Activated CD4-positive, CD25-positive, alpha-beta regulatory T cell (primary cell): ENCODE measurements at places on chromosomes 11 and 22.

DNA sequence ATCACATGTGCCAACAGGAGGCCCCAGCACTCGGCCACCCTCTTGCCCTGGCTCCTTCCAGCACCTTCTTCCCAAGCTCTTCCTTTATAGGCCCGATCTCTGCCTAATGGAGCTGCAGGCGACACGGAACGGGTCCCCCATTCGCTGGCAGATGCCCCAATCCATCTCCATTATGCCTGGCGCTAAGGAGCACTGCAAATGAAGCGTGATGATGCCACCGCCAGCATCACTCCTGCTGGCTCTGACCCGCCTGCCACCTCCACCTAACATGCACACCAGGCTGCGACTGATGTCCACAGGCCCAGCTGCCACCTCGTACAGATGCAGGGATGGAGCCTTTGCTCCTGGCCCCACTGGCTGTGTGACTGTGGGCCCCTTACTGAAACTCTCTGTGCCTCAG, 33.5 kb downstream of the ELFN2 start:
- no peak for DNase-seq

DNA sequence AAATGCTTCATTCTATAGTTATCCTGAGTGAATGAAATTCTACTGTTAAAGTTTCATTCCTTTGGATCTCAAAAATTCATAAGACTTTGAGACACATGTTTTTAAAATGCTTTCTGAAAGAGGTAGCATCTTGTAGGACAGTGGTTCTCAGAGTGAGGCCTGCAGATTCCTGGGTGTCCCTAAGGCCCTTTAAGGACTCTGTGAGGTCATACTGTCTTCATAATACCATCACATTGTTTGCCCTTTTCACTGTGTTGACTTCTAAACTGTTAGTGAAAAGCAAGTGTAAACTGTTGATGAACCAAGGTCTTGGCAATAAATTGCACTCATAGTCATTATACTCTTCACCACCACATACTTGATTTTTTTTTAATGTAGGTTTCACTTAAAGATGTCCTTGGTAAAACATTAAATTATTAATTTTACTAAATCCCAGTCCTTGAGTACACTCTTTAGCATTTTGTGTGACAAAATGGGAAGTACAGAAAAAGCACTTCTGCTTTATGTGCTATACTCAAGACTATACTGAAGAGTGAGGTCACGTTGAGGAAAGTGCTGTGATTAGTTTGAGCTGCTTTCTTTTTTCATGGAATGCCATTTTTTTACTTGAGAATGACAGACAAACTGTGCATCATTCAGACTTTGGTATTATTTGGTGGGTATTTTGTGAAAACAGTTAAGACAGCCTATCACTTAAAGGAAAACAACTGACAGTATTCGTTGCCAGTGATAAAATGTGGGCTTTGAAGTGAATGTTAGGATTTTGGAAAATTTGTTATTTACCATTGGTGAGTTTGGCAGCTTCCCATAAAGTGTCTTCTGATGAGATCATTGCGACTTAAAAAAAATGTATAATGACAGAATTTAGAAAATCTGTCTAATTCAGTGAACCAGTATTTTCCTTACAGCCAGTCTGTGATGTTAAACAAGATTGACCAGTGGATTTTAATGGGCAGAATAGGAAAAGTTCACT, 61.1 kb downstream of the SPECC1L start:
- DNase-seq = no peak

GRCh38 chr11:58907780-58908179, 31.5 kb upstream of the GLYATL1 start:
- DNase-seq = no peak

- no peak for DNase-seq
Measured at GRCh38 chr22:22197993-22198402, 46.6 kb upstream of the VPREB1 start.

DNA sequence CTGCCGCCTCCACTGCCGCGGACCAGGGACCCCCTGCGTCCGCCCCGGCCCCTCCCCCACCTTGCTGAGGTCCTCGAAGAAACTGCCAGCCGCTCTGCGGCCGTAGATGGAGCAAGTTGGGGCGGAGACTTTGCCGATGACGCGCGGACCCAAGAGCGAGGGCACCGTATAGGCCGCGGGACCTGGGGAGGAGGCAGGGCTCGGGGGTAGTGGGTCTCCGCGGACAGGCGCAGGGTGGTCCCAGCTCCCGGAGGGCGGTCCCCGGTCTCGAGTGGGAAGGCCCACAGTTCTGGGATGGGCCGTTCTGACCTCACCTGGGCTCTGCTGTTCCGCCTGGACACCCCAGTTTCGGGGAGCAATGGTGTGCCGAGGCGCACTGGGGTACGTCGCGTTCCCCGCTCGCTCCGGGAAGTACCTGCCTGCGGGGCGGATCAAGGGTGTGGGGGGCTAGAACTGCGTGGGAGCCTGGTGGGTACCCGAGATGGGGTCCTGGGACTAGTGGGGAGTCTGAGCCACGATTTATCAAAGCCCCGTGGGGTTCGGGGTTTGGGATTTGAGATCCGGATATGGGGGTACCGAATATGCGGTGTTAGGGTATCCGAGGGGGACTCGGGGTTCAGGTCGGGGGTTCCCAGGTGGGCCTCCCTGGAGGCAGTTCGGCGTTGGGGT, 1.2 kb upstream of the TYMP start:
- peak; percentile 63 for DNase-seq

- DNase-seq = no peak
Measured at GRCh38 chr11:24496736-24497725, at the start of gene LUZP2. LUZP2 (plus strand) TSS chr11:24497053.

DNA sequence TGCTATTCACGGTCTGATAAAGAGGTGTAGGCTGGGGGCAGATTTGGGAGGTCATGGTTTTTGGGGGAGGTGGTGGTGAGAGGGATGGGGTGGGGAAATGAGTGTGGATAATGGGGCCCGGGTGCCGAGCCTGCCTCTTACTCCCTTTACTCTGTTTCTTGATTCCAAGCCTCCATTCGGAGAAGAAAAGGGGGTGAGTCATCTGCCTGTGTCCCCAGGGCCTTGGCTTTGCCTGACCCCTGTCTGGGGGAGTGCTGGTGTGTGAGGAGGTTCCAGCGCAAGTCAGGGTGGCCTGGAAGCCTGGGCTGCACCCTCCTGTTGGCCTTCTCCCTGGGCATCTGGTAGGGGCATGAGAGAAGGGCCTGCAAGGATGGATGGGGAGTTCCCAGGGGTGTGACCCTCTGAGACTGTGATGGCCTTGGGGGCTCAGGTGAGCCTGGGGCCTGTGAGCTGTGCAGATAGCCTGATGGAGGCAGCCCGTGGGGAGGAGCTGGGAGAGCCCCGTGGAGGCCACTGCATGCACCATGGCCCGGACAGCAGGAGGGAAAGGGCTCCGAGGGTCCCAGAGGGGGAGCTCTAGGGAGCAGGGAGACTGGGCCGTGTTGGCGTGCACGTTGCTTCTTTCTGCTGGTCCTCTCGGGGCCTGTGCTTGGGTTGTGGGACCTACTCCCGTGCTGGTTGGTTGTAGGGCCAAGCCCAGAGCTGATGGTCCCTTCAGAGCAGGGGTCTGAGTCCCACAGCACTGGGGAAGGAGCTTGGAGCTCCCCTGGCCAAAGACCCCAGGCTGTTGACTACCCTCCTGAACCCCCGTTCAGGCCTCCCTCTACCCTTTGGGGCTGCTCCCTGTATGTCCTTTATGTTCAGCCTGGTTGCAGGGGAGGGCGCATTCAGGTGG, 26.3 kb upstream of the ACR start:
- no peak for DNase-seq

- no peak for DNase-seq
Measured at GRCh38 chr11:119421351-119421750, 1.6 kb downstream of the THY1 start.

- DNase-seq = no peak
Measured at GRCh38 chr11:77801477-77801876, 19.0 kb downstream of the RSF1 start.

DNA sequence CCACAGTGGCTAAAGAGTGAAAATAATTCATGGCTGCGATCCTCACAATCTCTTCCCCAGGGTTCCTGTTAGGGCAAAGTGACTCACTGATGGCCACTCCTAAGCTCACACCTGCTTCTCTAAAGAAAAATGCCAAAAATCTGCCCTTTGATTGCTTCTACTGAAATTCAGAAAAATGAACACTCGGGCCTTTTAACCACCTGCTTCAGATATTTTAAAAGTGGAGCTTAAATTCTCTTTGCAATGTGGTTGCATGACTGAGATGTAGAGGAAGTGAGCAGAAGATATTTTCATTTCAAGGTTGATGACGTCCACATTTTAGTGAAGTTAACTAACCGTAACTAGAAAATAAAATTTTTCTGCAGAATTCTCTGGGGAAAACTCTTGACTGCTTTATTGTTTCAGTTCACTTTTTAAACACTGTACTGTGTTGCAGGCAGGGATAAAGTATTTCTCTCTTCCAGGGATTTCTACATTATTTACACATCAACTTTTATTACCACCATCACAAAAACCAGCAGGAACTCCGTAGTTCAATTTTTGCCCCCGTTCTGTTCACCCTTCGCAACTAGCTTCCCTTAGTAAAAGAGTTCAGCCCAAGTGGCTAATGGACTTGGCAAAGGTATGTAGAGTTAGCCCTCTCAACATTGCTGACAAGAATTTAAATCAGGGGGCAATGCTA, 8.5 kb downstream of the RAB30 start:
- DNase-seq = no peak

- no peak for DNase-seq
Measured at GRCh38 chr11:2825261-2825888, 60.2 kb downstream of the CDKN1C start.

DNA sequence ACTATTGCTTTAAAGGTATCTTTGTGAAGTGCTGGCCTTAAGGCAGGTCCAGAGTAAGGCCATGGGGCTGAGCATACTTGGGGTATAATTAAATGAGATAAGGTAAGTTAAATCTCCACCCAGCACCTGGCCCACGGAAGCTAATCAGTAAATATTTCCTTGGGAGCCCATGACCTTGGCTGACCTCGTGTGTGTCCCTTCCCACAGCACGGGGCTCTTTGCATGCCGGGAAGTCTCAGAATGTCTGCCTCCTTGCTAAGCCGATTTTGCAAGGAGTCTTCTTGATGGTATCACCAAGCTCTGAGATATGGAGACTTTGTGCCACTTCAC, 46.5 kb downstream of the ADM start:
- no peak for DNase-seq

DNA sequence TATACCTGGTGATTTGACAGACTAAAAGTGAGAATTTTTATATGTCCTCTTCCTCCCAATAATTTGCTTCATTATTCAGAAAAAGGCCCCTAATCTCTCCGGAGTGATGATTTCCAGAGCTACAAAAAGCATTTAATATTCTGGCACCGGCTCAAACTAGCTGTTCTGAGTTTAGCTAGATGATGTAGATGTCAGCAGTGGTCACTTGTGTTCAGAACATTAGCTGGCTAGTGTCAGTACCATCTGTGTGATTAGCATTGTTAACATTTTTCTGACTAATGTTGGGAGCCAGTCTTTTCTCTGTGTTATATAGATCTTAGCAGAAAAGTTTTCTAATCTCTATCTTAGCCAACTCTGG, 68.7 kb upstream of the RRM1 start:
- DNase-seq = no peak

- DNase-seq = no peak
Measured at GRCh38 chr11:83611600-83611999, 325.4 kb upstream of the CCDC90B start.

DNA sequence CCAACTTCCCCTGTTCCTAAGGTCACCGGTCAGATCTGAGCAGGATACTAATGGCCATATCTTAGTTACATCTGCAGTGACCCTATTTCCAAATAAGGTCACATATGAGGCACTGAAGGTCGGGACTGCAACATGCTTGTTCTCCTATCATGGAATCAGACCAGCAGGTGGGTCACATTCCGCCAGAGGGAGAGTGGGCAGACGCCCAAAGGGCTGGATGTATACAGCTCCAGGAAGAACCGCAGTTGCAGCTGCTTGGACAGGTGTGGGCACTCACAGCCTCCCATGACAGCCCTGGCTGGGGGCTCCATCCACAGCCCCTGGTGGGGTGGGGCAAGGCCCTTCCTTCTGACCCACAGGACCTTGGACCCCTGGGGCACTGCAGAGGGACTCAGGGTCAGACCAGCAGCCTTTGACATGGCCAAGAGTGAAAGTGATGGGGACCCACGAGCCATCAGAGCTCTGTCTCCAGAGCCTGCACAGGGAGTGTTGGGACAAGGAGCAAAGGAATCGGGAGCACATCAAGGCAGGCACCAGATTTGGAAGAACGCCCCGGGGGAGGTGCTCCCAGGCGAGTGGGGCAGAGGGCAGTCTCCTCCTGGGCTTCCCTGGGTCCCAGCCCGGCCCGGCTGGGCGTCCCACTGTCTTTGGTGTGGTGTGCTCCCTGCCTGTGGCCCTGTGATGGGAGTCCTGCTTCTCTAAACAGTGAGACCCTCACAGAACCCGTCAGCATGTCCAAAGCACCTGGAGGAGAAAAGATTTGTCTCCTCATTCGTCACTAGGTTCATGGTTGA, 13.3 kb upstream of the CD81 start:
- no peak for DNase-seq

GRCh38 chr11:93738647-93739081, 2.6 kb downstream of the TAF1D start:
- no peak for DNase-seq

DNA sequence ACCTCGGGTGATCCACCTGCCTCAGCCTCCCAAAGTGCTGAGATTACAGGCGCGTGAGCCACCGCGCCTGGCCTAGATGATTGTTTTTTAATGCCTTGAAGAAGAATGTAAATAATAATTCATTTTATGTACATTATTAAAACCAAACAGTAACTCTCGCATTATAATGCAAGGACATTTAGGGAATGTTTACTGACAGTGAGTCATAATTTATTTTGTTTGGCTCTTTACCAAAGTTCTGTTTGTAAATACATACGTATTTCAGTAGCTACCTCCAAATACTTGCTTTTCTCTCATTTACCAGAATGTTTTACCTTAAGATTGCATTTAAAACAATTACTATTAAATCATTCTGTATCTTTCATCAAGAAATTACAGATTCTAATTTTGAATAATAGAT, 3.0 kb downstream of the RAB39A start:
- DNase-seq = no peak
